ENCODE measurements at places on chromosomes 5 and 9.

DNA sequence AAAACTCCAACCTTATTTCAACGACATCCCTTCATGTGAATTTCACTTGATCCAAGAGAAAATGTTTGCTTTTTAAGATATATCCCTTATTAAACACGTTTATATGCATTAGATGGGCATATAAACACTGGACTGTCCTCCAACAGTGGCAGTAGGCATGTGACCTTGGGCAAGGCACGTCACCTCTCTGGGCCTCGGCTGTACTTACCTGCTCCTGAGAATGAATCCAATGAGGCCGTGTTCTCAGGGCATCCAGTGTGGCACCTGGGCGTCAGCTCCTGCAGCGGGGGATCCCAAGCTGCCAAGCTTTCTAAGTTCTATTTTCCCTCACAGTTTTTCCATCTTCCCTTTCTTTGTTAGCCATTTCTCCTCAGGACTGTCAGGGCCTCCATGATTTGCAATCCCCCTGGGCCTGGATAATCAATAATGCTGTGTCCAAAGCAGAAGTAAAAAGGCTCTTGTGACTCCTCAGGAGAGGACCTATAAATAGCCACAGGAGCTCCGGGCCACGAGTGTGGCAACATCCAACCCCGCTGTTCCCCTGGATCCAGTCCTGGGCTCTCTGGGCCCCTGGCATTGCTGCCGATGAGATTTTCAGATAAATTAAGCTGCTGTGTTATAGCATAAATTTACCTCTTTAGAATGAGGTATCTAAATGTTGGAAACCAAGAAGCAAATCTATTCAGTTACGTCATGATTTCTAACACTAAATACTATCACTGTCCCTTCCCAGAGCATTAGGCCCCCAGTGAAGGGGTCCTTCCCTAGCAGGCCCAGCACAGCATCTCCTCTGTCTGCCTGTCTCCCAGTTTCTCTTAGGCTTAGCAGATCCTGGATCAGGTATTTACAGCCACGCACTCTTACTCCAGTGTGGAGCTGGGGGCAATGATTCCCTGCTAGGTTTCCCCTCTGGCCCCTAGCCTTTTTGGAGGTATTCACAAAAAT, 76.8 kb downstream of the PTPN3 start:
- DNase-seq = no peak

- DNase-seq = peak; percentile 25
Measured at GRCh38 chr5:14665101-14665822, 744 bp downstream of the OTULIN start.

DNA sequence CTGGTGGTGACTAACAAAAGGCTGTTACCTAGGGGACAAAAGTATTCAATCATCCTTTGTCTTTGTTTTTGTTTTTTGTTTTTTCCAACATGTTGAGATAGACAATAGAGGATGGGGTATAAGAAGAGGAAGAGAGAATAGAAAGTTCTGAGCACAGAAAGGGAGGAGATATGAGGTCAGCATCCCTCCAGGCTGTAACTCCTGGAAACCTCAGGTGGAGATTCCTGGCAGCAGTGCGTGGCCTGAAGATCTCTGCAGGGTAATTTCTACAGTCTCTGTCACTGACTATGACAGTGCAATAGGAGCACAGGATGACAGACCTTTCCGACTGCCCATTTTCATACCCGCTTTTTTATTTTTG, 112.1 kb downstream of the ADRB2 start:
- no peak for DNase-seq

GRCh38 chr9:13586587-13587374, 307.3 kb upstream of the MPDZ start:
- no peak for DNase-seq

DNA sequence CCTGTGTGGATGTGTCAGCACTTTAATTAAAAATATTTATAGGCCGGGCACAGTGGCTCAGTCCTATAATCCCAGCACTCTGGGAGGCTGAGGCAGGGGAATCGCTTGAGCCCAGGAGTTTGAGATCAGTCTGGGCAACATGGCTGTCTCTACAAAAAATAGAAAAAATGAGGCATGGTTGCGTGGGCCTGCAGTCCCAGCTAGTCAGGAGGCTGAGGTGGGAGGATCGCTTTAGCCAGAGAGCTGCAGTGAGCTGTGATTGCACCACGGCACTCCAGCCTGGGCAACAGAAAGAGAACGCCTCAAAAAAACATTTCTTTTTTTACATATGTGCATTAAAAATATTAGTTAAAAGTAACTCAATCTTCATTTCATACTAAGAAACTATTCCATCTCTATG, 6.2 kb downstream of the TBC1D9B start:
- DNase-seq = no peak

DNA sequence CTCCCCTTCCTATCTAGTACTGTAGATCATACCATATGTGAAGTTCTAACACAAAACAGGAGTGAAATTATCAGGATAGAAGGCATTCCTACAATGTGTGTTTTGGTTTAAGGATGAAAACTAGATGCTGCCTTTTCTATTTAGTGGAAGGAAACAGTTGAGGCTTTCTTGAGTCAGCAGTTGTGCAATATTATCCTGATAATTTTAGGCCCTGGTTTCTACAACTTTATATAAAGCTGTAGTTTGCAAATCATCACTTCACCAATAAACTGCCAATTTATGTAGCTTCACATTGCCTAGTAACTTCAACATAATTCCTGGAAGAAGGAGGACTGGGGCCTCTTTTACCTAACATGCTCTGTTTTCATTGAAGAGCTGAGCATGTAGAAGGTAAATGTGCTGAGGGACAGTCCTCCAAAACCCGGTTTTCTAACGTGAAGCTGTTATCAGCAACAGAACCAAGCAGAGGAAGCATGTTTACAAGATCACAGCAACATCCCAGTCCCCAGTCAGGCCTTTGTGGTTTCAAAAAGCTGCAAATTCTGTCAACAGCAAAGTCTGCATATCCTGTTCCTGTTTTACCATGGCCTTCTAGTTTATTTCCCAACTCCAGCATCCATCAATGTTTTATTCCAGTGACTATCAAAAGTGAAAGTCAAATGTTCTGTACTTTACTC, 513.4 kb upstream of the MEF2C start:
- DNase-seq = no peak

- no peak for DNase-seq
Measured at GRCh38 chr9:82109626-82110025, 121.1 kb downstream of the SPATA31D1 start.

- no peak for DNase-seq
Measured at GRCh38 chr9:34556949-34557348, 32.6 kb downstream of the CNTFR start.

- no peak for DNase-seq
Measured at GRCh38 chr9:76292658-76293057, 101.6 kb downstream of the RFK start.

- DNase-seq = no peak
Measured at GRCh38 chr5:147307170-147307569, 72.3 kb downstream of the STK32A start.

DNA sequence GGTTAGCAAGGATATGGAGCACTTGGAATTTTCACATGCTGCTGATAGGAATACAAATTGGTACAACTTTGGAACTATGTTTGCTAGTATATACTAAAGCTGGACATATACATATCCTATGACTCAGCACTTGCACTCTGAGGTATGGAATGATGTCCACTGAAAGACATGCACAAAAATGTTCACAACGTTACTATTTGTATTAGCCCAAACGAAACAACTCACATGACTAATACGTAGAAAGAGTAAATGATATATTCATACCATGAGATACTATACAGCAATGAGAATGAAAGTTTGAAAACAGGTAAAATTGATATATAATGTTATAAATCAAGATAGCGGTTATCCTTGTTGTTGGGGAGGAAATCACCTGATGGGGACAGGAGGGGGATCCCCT, 45.5 kb upstream of the CDC42SE2 start:
- DNase-seq = no peak

GRCh38 chr5:56733580-56733979, 81.8 kb upstream of the MAP3K1 start:
- DNase-seq = no peak

GRCh38 chr5:130520211-130520610, 615.9 kb downstream of the CHSY3 start:
- DNase-seq = no peak

DNA sequence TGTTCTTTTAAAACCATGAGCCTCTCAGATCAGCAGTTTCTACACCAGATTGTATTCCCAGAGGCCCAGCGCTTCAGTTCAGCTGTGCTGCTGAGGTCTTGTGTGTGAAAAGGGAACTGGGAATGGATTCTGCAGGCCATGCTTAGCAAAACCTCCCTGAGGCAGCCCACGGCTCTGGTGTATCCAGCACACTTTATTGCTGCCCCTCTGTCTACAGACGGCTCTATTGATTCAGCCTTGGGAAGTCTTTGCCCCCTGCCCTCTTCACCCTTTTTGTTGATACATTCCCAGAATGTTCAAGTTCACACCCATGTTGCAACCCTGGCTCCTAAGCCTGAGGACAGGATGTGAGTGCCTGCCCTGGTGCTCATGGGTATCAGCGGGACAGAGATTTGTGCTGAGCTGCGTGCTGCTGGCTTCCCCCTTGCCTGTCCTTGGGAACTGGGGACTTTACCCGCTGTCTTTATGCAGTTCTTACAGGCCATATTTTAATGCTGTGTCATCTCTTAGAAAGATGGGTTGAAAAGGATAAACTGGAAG, 37.3 kb downstream of the ARHGAP26 start:
- no peak for DNase-seq

DNA sequence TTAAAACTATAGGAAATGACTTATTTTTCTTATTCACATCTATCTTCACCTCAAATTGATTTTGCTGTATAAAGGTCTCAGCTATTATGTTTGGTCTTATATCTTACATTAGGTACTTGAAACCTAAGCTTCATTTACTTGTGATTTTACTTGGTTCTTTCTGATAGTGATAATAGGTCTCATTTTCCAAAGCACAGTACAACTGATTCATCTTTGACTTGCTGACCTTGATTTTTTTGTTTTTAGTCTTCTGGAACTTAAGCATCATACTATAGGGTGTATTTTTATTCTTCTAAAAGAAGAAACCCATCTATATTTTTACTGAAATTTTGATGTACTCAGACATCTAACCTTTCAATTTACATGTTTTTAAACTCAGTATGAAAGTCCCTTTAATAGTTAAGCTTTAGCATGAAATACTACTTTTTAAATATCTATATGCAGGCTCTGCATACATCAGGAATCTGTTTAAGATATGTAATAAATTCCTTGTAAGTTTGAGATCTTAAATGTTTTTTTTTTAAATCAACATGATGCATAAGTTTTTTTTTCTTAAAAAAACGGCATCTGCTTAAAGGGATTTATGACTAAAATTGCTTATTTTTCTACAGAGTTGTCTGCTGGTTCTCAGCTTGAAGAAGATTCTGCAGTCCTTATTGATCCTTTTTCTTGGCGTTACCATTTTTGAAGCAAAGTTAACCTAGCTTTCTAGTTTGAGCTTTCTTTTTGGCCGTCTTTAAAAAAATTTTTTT, 13.3 kb downstream of the MATR3 start:
- DNase-seq = no peak

DNA sequence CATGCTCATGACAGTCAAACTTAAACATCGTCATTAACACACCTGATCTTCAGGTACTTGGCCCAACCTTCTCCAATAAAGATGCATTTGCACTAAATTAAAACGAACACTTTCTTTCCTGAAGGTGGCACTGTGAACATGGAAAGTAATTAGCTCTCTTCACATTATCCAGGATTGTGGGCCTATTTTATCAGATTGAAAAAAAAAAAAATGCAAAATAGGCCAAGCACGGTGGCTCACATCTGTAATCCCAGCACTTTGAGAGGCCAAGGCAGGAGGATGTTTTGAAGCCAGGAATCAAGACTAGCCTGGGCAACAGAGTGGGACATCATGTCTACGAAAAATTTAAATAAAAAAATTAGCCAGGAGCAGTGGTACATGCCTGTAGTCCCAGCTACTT, 14.4 kb upstream of the CDC20B start:
- DNase-seq = no peak

GRCh38 chr9:100448266-100448665, 21.3 kb downstream of the MSANTD3 start:
- DNase-seq = no peak

DNA sequence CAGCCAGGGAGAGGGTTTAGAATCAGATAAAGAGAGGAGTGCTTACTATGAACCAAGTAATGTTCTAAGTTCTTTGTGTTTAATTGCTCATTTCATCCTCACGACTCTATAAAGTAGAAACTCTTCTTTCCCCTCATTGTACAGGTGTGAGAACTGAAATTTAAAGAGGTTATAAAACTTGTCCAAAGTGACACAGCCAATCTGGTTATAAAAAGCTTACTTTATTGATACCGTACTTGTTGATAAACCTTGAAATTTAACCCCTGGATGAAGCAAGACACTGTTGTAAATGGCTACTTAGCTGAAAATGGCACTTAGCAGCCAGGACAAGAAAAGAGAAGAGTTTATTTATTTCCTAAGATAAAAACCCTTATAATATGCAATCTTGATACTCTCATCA, 702.4 kb downstream of the KCTD16 start:
- no peak for DNase-seq

DNA sequence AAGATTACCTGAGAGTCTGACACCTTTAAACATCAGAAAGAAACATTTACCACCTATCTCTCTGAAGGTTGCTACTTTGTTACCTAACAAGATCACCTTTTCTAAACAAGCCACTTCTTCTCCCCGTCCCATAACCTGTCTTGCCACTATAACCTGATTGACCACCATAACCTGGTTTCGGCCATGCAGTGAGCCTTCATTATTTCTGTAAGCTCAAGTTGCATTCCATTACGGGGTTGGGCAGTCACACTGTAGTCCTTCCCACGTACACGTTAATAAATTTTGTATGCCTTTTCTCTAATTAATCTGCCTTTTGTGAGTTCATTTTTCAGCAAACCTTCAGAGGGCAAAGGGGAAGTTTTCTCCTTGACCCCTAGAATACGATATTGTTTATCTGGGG, 28.0 kb upstream of the CCNG1 start:
- no peak for DNase-seq

DNA sequence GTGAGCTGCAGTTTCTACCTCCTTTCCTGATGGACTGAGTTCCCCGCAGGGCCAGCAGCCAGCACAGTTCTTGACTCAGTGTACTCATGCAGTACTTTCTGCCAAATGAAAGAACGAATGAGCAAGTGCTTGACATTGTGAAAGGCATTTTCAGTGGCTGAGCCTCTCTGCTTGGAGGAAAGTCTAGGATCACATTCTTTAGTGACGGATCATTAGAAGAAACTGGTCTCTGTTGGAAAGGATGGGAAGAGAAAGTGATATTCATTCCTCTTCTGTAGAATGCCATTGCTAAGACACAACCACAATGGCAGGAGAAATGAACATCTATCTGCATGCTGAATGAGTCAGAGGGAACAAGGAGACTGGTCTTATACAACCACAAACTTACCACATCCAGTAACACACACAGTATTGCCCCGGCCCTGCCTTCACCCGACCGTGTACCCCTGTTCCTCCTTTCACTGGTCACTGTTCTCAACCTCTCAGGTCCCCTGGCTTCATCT, 206.9 kb downstream of the CRB2 start:
- no peak for DNase-seq

DNA sequence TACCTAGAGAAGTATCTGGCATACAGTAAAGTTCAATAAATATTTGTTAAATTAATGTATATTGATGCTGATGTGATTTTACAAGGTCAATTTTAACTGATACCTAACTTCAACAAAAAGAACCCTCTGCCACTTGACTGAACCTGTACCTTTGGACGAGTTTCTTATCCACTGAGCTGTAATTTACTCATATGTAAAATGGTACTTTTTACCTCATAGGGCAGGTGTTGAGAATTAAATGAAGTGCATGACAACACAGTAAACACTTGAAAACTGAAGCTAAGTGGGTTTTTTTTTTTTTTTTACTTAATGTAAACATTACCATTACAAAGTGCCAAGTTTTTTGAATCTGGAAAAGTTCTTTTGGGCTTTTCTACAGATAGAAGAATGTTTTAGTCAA, 15.4 kb downstream of the NIPSNAP3B start:
- DNase-seq = no peak

- DNase-seq = no peak
Measured at GRCh38 chr9:32404856-32405255, 20.4 kb downstream of the ACO1 start.

Data from right renal cortex interstitium (tissue), 3 donors.